ENCODE measurements at places on chromosomes 6 and 20. TPM values are rescaled to one million over a fixed set of nuclear protein-coding genes. Genes with fewer than 3 reads are reported as not detected.

The ZSCAN23 gene
- 1.9 TPM for total RNA-seq

GRCh38 chr6:44980841-44981240 is 347.3 kb upstream of the RUNX2 start:
- no peak overlapping the region for H3K27ac ChIP-seq
- H3K36me3 ChIP-seq, result no peaks in the 10 kb centered on the region
- no peaks in the 10 kb centered on the region for H3K27me3 ChIP-seq
- H3K4me1 ChIP-seq, result peaks cover 47% of the 10 kb centered on the region
- no peak for DNase-seq
- no peak overlapping the region for H3K4me3 ChIP-seq

The KLHDC3 gene
- total RNA-seq, result 65.2 TPM

The HLA-DQB1 gene
- 2.3 TPM for total RNA-seq

GRCh38 chr6:135932651-135933050 is 81.2 kb downstream of the PDE7B start:
- DNase-seq, result no peak
- H3K4me3 ChIP-seq, result no peak overlapping the region
- H3K27ac ChIP-seq, result no peak overlapping the region
- H3K4me1 ChIP-seq, result peaks cover 3% of the 10 kb centered on the region

GRCh38 chr20:51429696-51430095 is 112.8 kb downstream of the NFATC2 start:
- no peak for DNase-seq
- peaks cover 66% of the 10 kb centered on the region for H3K4me1 ChIP-seq
- no peak overlapping the region for H3K4me3 ChIP-seq

The RAB23 gene
- total RNA-seq, result 1.5 TPM

DNA sequence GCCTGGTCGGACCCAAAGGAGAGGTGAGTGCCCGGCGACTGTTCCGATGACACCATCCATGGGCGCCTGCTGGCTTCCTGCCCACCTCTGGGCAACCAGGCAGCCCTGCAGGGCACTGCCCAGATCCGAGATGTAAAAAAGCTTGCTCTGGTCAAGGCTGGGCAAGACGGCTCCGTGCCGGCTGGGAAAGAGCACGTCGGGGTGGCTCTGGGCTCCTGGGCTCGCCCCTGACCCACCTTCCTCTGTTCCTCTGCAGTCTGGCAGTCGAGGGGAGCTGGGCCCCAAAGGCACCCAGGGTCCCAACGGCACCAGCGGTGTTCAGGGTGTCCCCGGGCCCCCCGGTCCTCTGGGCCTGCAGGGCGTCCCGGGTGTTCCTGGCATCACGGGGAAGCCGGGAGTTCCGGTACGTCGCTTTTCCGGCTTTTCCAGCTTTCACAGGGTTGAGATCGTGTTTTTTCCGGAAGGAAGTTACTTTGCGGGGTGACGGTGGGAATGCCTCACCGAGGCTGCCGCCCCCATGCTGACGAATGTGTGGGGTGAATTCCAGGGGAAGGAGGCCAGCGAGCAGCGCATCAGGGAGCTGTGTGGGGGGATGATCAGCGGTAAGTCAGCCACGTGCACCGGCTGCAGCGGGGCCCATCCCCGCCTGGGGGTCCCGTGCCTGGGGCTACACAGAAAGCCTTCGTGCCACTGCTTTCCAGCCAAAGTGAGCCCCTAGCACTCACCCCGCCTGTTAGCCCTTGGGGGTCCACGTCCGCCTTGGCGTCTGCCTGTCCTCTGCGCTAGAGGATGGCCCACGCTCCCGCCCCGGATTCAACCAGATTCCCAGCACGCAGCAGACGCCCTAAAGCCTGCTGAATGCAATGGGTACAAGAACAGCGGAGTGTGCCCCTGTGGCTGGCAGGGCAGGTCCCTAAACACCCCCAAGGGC is 19.3 kb downstream of the COL9A3 start:
- H3K27me3 ChIP-seq, result no peaks in the 10 kb centered on the region
- H3K27ac ChIP-seq, result no peak overlapping the region
- H3K4me1 ChIP-seq, result peaks cover 4% of the 10 kb centered on the region
- H3K4me3 ChIP-seq, result no peak overlapping the region
- no peak for DNase-seq

- no peak overlapping the region for H3K4me3 ChIP-seq
- peaks cover 12% of the 10 kb centered on the region for H3K4me1 ChIP-seq
- no peak overlapping the region for H3K27ac ChIP-seq
- no peaks in the 10 kb centered on the region for H3K36me3 ChIP-seq
- no peak for DNase-seq
Observed at GRCh38 chr6:141464490-141464889, 668.2 kb upstream of the GJE1 start.

The ZNF311 gene
- total RNA-seq, result 0.98 TPM

DNA sequence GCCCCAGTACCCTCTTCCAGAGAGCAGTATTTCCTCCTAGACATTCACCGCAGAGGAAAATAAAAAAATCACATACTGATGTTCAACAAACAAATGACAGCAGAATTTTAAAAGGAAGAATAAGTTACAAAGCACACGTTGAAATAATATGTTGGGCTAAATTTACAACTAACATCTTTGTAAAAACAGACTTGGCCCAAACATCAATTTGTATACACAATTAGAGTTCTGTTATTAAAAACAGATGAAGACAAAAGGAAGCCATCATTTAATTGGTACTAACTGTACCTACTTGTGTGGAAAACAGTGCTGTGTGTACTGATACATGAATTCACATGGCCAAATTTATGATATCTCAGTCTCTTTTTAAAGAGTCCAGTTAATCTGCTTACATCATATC is 46.3 kb downstream of the KIF6 start:
- H3K27me3 ChIP-seq, result peaks cover 13% of the 10 kb centered on the region
- H3K4me3 ChIP-seq, result no peak overlapping the region
- H3K36me3 ChIP-seq, result no peaks in the 10 kb centered on the region
- no peak overlapping the region for H3K27ac ChIP-seq
- no peak for DNase-seq
- H3K4me1 ChIP-seq, result no peaks in the 10 kb centered on the region

The AKAP12 gene
- 5.0 TPM for total RNA-seq
